ENCODE measurements at places on chromosomes 1 and 21.

DNA sequence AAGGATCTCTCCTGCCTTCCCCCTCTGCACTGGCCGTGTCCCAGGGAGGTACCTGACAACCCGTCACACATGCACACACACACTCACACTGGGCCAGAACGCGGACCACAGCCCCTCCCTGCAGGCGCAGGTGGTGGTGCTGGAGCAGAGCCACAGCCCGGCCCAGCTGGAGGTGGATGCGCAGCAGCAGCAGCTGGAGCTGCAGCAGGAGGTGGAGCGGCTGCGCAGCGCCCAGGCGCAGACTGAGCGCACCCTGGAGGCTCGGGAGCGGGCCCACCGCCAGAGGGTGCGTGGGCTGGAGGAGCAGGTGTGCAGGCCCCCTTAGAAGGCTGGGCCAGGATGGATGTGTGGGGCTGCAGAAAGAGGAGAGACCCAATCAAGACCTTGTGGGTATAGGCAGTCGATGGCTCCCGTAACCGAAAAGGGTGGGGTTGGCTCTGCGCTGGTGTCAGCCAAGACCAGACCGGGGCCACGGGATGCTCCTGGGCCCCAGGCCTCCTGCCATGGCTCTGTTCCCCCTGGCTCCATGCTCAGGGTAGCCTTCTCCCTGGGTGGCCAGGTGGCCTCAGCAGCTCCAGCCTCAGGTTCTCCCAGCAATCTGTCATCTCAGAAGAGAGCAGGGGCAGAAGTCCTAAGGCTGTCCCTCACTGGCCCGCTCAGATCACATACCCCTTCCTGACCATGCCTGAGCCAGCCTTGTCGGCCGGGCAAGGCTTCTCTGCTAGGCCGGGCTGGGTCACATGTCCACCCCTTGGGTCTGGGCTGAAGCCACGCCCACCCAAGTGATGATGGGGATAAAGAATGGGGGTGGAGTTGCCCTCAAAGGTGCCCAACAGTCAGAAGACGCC lies 8.9 kb downstream of the MFAP2 start:
- DNase-seq: no peak

- DNase-seq: no peak
These were observed 9.6 kb downstream of the STUM start for GRCh38 chr1:226558036-226558650.

GRCh38 chr1:95201905-95202304 lies 32.1 kb upstream of the RWDD3 start:
- no peak for DNase-seq

- DNase-seq: no peak
These were observed 22.4 kb downstream of the ARHGEF19 start for GRCh38 chr1:16189921-16190621.

DNA sequence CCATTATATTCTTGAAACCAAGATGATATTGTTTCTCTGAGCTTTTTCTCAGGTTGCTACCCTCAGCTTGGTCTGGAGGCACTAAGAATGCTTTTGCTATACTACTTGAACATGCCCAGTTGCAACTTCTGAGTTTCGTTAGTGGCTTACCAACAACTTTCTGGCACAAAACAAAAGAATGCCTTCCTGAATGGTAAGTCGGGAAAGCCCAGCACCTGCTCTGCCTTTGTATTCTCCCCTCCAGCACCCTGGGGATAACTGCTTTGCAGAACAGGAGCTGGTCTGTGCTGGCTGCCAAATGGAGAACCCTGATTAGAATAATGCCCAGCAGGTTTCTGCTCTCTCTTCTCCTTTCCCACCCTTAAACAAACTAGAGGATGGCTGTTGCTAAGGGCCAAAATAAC lies 149.3 kb downstream of the TGFB2 start:
- DNase-seq: no peak

DNA sequence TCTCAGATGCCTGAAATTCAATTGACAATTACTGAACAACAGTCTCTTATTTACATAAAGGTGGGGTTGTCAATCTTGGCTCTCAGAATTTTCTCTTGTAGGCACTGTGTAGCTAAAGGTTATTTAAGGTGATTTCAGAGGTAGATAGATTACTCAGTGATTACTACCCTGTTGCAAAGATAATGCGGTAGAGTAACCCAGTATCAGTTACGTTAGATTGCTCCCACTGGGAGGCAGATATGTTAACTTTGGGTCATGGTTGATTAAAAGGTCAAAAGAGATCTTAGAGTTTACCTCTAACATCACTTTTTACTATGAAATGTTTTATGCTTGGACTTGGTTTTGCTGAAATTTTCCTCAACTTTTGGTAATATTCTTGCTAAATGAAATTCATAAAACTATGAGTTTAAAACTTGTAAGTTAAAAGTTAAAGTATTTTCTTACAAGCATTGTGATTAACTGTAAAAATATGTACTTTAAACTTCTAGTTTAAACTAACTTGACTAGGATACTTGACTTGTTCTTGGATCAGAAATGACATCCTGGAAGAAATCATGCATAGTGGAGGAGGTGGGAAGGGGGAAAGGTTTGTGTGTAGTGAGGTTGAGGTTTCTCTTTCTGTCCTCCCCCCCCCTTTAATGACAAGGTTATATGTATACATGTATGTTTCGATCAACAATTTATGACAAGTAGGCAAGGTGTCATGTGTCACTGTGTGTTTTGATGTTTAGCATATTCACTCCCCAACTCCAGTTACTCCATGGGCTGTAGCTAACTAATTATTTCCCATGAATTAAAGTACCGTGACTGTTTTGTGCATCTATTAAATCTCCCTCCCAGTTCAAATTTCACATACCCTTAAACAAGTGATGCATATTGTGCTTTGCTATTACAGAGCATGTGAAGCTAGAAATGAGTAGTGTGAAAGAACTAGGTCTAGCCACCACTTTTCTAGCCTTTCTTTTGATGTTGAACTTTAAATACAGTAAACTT lies 2.9 kb downstream of the LAMC1 start:
- no peak for DNase-seq

- DNase-seq: no peak
These were observed 45.7 kb downstream of the ATP2B4 start for GRCh38 chr1:203672346-203672745.

- DNase-seq: no peak
These were observed 1.7 kb upstream of the KRTAP11-1 start for GRCh38 chr21:30882866-30883597.

DNA sequence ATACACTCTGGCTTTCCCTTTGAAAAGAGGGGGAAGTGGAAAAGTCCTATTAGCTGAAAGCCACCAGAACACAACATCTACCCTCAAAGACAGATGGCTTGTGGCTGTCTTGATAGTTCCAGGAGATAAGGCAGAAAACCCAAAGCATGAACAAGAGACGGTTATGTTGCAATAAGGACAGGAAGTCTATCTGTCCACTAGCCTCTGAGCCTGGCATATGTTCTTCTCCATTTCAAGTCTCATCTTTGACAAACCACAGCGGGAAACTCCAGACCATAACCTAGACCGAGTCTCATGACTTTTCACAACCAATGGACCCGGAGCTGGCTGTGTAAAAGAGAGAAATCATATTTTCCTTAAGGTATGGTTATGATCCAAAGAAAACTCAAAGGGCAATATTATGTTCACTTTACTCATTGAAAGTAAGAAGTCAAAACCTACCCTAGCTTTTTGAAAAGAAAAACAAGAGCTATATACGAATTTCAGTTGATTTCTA lies 33.8 kb downstream of the DUSP10 start:
- DNase-seq: peak; percentile 40

DNA sequence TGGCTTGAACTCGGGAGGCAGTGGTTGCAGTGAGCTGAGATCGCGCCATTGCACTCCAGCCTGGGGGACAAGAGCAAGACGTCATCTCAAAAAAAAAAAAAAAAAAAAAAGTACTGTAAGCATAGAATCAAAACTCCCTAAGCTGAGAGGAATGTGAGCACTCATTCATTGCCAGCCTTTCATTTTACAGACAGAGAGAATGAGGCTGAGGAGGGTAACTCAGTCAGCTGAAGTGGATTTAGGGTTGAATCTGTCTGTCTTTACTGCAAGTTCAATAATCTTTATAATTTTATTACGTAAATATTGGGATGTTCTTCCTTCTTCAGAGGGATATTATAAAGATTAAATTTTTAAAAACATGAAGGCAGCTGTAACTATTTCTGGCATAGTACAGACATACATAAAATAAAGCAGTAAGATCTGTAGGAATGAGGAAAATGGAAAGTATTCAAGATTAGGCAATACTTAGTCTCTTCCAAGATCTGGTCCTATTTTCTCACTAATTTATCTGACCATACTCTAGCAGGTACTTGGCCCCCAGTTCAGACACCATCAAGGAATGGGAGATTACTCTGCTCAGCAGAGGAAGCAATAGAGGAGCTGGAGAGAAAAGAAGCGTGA lies 24.1 kb upstream of the MNDA start:
- no peak for DNase-seq

DNA sequence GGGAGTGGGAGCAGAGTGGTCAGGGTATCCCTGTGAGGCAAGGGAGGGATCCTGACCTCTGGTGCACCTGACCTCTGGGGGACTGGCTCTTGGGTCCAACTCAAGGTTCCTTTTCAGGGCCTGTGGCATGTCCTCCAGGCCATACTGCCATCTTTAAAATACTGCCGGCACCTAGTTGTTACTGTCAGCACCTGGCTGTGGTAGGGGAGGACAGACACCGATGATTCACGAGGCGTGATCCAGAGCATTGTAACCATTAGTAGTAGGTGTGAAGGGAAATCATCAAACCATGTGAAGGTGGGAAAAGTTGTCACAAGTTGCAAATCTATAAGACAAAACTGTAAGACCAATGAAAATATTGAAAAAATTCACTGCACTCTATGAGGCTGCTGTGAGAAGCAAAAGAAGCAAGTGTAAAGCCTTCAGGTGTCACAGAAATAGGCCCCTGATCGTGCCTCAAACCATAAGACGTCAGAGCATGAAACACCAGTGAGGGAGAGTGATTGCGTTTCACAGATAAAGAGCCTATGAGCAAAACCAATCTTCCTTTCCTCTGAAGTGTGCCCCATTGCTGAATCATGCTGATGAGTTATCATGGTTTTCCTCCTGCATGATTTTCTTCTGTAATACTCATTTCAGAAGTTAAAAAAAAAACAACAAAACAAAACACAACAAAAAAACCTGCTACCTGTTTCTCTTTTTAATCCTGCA lies 55.3 kb downstream of the CDC7 start:
- peak; percentile 85 for DNase-seq

- no peak for DNase-seq
These were observed 155.3 kb downstream of the ROR1 start for GRCh38 chr1:63929106-63929478.

- DNase-seq: no peak
These were observed 172.7 kb upstream of the FGGY start for GRCh38 chr1:59124166-59124565.

DNA sequence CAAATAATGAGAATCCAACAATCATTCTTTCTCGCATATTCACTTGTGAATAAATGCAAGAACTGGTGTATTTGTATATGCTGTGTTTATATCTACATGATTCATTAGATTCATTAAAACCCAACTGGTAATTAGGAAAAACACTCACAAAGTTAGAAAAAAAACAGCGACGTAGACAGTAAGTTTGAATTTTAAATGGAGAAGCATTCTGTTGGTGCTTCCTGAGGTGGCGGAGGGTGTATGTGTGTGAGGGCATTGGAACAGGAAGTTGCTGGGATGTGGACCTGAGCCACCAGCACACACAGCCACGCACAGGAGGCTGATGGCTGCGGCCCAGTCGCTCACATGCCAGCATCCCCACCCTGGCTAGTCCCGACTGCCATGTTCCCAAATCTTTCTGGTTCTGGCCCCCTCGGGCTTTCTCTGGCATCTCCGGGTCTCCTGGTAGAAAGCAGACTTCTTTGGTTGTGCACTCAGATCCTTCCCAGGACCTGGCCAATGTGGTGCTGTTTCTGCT lies 121.6 kb upstream of the IRF2BP2 start:
- peak; percentile 16 for DNase-seq

DNA sequence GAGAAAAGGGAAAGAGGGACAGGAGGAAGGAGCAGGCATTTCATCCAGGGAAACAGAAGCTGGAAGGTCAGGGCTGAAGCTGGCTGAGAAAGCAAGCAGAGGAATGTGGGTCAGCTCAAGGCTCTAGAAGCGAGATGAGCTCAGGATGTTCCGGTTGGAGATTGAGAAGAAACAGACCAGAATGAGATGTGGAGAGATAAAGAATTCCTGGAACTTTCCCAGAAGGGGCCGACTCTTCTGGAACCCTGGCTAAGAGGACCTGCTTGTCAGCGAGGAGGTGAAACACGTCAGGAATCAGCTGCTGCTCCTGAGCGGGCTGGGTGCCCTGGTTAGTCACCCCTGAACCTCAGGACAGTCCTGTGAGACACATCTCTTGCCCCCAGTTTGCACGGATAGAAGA lies 75.9 kb downstream of the HUNK start:
- DNase-seq: no peak

- DNase-seq: no peak
These were observed 17.9 kb upstream of the SMG7 start for GRCh38 chr1:183454377-183454776.

DNA sequence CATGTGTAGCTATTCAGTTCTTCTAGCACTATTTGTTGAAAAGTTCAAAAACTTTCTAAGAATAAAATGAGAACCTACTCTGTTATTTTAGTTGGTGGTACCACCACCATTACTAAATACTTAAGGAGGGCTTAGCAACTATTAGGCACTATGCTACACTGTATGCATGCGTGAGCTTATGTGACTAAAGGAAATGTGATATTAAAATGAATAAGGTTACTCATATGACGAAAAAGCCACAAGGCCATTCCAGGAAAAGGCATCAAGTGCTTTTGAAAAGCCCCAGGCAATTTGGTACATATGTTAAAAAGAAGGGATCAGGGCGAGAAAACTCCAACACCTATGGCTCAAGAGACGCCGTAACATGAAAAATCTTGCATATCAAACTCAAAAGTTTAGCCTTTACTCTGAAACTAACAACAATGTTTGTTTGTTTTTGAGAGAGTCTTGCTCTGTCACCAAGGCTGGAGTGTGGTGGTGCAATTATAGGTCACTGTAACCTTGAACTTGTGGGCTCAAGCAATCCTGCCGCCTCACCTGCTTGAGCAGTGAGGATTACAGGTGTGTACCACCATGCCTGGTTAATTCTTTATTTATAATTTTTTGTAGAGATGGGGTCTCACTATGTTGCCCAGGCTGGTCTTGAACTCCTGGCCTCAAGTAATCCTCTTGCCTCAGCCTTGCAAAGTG lies 42.5 kb downstream of the EPRS1 start:
- DNase-seq: no peak

GRCh38 chr1:147077081-147077480 lies 95.2 kb downstream of the PRKAB2 start:
- DNase-seq: no peak

DNA sequence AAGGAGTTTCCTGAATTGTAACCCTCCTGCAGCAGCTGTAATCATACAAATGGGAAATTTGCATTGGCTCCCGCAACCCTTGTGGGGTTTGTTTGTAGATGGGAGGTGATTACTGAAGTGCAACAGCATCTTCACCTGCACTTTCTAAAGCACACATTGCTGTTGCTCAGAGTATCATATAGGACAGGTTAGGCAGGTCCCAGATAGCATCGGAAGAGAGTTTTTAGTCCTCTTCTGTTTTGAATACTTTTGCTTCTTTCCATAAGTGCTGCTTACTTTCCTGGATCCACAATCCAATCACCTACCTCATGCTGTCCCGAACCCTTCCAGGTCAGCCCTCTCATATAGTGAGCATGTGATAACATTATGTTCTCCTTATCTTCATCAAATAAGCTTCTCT lies 300.4 kb downstream of the PTPRC start:
- no peak for DNase-seq
